ENCODE measurements at places on chromosomes 6 and 20. TPM values are rescaled to one million over a fixed set of nuclear protein-coding genes. Genes with fewer than 3 reads are reported as not detected.

The CST5 gene
- not detected for polyA plus RNA-seq

The KCNK16 gene
- not detected for polyA plus RNA-seq

The ZNF334 gene
- 27.6 TPM for polyA plus RNA-seq

The PTCRA gene
- polyA plus RNA-seq: 0.36 TPM

The NKX2-2 gene
- not detected for polyA plus RNA-seq

The BHLHE23 gene
- polyA plus RNA-seq: 0.08 TPM

GRCh38 chr20:55488593-55488992, 516.7 kb downstream of the CBLN4 start:
- no peak for DNase-seq

- no peak for DNase-seq
These were observed 263.1 kb downstream of the LRFN2 start for GRCh38 chr6:40323881-40324634.

GRCh38 chr20:38023181-38024001, 9.9 kb downstream of the TTI1 start:
- no peak for DNase-seq

GRCh38 chr20:48910347-48910781, 11.1 kb upstream of the ARFGEF2 start:
- no peak for DNase-seq

DNA sequence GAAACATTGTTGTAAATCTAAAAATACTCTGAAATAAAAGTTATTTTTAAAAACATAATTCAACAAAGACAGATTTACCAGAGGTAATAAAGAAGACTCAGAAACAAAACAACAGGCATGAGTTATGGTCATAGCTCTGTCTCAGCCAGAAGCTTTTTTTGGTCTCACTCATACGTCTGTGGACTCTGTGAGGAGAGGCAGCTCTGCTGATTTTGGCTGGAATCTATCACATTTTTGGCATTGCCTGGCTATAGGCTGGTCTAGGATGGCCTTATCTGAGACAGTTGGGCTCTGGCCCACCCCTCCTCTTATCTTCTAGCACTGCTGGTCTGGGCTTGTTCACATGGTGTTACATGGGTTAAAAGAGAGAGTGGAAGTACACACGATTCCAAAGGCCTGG, 514.0 kb upstream of the BTBD3 start:
- peak; percentile 25 for DNase-seq

GRCh38 chr6:169070506-169071176, 183.0 kb downstream of the THBS2 start:
- no peak for DNase-seq

DNA sequence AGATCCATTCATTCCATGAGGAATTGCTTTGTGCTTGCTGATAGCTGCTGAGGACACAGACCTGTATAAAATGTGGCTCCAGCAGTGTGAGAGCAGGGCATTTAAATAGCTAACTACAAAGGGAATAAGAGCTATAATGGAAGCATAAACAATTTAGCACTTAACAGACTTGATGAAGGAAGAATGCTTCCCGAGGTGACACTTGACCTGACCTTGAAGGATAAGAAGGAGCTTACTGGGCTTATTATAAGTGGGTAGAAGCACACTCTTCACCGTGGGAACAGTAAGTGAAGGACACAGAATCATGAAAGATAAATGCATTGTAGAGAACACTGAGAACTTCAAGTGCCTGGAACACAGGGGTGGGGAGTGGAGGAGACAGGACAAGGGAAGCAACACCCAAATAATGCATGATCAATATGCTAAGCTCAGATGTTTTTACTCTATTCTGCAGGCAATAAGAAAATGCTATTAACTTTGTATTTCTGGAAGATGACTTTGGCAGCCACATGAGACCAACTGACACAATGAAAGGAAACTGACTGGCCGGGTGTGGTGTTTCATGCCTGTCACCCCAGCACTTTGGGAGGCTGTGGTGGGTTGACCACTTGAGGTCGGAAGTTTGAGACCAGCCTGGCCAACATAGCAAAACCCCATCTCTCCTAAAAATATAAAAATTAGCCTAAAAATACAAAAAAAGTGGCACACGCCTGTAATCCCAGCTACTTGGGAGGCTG, 84.2 kb downstream of the EPB41L2 start:
- DNase-seq: no peak

DNA sequence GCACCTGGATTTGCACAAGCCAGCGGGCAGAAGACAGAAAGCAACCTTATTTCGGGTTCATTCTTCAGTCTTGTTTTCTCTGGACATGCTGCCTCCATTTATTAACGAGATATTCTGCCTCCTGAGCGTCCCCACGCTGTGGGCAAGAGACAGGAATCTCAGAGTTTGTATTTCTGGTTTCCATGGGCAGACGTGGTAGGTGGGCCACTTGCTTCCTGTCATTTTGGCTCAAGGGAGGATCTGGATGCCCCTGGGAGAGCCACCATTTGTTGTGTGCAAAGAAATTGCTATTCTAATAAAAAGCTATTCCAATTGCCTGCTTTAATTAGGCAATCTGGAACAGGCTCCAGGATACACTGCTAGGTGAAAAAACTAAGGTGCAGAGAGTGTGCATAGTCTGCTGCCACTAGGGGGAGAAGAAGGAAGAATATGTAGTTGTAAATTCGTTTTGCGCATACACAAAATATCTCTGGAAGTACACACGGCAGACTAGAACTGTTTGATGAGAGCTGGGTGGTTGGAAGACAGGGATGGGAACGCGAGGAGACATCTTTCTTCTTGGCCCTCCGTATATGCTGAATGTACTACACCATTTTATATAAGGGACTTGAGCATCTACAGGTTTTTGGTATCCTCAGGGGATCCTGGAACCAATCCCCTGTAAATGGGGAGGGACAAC, 30.1 kb upstream of the SLC16A10 start:
- peak; percentile 12 for DNase-seq

- no peak for DNase-seq
These were observed 106.8 kb upstream of the PREP start for GRCh38 chr6:105509506-105510331.

DNA sequence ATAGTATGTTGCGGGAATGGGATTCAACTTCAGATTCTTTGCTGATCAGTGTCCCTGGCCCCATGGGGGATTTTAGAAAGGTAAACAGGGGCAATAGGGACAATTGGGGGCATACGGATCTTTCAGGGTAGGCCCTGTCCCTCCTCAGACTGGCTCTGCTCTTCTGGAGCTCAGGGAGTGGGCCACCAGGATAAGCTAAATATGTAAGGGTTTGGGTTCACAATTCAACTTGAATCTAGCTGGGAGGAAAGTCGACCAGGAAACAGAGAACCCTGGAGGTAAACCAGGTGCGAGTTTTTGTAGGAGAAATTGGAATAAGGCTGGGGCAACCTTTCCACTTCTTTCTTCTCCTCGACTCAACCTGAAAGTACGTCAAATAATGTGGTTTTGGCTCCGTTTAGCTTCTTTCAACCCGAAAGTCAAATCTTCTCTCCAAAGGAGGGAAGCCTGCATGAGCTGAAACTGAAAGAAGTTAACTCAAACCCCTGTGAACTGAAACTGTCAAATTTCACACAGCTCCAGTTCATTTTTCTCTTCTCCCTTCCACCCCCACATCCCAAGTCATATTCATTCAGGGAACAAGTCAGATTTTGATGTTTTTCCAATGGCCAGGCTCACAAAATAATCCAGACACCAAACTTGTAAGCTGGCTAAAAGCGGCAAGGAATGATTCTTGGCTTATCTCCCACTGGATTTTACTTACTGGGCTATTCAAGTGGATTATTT, 278.2 kb downstream of the CLIC5 start:
- DNase-seq: no peak

DNA sequence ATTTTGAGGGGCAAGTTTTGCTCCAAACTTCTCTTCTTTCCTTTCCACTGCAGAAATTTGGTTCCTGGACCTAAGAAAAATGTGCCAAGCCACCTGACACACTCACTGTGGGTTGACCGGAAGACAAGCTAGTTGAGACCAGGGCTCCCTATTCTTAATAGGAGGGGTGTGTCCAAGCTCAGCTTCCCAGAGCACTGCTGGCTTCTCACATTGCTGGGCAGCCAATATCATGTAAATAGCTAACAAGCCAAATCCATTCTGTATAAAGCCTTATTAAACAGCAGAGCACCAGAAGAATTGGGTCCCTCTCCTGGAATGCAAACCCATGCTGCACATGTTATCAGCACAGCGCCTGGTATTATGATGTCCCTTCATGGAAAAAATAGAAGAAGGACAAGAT, 17.0 kb upstream of the SAMD3 start:
- no peak for DNase-seq

Data from right renal pelvis (tissue), 4 donors.